Caki2 (cell line): ENCODE measurements at places on chromosomes 11 and 22.

- no peak for DNase-seq
Observed at GRCh38 chr11:72024069-72024754, 25.5 kb downstream of the IL18BP start.

DNA sequence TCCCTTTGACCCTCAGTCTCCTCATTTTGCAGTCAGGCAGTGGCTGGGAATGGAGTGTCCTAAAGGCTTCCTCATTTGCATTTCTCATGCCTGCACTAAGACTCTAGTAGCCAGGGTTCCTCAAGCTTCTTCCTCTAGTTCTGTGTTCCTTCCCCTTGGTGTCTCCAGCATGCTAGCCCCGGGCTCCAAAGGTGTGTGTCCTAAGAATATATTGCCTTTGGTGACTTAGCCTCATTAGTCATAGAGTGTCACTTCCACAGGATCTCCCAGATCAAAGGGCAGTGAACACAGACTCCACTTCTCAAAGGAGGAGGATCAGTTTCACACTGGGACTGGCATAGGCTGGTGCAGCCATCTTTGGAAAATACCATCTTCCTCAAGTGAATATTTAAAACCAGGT is 21.4 kb upstream of the ACER3 start:
- DNase-seq = no peak

DNA sequence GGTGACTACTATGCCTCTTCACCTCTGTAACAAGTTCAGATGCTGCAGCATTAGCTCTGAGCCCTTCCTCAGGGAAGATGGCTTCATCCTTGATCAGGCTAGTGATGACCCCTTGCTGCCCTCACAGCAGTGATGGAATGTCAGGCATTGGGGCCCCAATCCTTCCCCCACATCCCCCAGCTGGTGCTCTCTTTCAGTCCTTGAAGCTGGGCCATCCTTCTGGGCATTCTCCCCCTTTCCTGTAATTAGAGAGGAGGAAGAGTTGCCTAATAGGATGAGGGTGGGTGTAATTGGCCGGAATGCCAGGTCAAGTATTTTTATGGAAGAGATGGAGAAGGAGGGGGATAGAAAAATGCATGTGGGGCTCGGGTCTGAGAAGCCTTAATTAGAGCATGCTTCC is 62.6 kb downstream of the TRAF6 start:
- no peak for DNase-seq

GRCh38 chr11:86889001-86889341 is 66.2 kb downstream of the FZD4 start:
- no peak for DNase-seq

- DNase-seq = no peak
Observed at GRCh38 chr22:48257685-48258055, 1495.2 kb downstream of the TBC1D22A start.

DNA sequence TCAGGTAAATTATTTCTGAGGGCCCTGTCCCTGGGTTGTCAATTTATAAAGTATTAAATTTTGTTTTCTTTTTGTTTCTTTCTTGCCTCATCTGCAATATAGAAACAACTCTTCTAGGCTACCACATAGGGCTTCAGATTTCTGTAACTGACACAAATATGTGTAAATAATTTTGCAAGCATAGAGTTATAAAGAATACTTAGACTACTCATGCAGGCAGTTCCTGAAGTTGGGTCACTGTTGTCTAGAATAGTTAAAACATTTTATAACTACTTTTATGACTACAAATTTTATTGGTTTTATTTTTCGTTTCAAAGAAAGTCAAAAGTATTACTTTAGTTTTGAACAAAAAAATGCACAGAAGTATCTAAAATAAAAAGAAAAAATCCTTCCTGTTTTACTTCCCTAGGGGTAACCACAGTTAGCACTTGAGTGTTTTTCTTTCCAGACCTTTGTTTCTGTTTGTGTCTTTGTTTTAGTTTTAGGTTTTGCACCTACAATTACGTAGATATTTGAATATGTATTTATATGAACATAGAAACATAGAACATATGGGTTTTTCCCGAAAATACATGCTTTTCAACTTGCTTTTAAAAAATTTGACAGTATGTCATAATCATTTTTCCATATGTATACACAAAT is 12.4 kb upstream of the TMEM123 start:
- DNase-seq = no peak

- DNase-seq = peak; percentile 28
Observed at GRCh38 chr11:85590848-85591483, 36.2 kb downstream of the DLG2 start.

DNA sequence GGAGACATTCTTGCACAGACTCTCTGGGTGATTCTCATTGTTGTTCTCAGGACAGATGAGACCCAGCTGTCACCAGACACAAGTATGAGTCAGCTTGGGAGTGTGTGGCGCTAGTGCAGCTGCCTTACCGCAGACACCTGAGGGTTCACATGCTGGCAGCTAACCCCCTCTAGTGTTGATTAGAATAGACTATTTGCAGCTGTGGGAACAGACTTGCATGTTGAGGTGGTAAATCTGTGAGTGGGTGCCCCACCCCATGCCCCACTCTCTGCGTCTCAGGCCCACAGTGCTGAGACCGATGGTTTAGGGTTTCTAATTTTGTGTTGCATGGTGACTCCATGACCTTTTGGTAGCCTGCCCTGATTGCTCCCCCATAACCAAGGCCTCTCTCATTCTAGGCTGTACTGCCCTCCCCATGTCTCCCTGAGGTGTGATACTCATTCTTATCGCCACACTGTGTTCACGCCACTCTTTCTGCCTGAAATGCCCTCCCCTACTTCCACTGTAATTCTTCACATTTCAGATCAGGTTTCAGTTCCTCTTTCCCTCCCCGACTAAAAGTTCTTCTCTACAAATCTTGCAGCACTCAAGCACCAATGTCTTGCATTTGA is 73.7 kb upstream of the KIRREL3 start:
- DNase-seq = peak; percentile 48

DNA sequence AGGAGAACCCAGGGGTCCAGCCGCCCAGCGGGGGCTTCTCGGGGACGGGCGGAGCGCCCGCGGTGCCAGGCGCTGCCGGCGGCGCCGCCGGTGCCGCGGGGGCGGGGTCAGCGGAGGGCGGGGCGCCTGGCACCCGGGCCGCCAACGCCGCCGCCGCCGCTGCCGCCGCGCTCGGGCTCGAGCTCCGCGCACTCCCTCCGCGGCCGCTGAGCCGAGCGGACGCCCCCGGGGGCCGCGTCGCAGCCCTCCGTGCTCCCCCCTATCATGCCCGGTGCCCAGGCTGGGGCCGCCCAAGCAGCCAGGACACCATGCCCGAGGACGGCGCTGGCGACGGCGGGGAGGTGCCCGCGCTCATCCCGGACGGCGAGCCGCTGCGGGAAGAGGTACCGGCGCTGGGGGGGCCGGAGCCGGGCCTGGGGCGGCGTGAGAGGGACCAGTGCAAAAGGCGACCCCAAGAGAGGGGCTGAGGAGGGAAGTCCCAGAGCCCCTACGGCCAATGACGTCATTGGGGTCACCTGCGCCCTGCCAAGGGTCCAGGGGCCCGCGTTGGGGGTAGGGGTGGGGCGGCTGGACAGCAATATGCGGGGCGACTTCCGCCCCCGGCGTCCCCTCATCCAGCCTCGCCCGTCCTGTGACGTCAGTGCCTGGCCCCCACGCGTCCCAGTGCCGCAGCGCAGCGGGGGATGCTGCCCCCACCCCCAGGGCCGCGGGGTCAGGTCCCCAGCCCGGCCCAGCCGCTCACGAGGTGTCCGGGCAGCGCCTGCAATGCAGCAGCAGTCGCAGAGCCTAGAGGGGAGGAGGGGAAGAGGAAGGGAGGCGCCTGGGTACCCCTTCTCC is at the start of gene TMEM151A:
Gene TMEM151A (plus strand): TSS at position 189 of the 837 bp plus-strand sequence. CDS start 120 bp downstream, at position 309.
- DNase-seq = no peak

- no peak for DNase-seq
Observed at GRCh38 chr11:110112457-110112856, 19.3 kb downstream of the ZC3H12C start.

- no peak for DNase-seq
Observed at GRCh38 chr11:102451041-102451680, 1.4 kb downstream of the TMEM123 start.

DNA sequence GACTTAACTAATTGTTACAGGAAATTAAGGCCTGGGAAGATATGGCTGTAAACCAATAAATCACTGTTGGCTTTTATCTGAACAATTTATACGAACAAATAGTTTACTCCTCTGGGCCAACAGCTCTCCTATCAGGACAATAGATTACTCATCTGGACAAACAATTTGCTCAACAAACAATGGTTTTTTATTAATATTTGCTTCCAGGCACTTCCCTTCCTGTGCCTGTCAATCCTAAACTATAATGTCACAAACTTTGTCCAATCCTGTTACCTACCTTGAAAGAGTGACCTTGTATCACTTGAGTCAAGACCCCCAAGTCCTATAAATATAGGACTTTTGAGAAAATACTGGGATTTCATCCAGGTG is 87.6 kb upstream of the OR9Q1 start:
- no peak for DNase-seq

DNA sequence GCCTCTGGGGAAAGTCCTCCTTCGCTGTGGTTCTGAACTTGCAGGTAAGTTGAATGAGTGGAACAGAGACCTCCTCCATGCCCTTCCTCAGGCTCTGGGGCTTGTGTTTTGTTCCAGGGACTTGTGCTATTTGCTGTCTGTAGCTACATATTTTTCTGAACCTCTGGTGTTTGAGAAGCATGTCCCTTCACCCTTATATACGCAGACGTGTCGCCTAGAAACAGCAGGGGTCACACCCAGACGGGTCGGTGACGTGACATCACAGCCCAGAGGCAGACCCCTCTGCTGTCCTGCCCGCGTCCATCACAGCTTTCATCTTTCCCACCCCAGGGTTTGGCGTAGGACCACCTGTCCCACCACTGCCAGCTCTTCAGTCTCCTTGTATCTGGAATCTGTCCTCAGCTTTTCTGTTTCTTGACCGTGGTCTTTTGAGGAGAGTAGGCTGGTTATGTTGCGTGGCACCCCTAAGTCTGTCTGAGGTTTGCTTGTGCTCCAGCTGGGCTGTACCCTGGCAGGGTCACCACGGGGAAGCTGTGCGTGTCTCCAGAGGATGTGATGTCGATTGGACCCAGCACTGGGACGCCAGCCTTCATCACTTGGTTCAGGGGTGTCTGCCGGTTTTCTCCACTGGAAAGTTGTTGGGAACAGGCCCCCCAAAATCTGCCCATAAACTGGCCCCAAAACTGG is 13.4 kb upstream of the MUC5B start:
- DNase-seq = no peak

DNA sequence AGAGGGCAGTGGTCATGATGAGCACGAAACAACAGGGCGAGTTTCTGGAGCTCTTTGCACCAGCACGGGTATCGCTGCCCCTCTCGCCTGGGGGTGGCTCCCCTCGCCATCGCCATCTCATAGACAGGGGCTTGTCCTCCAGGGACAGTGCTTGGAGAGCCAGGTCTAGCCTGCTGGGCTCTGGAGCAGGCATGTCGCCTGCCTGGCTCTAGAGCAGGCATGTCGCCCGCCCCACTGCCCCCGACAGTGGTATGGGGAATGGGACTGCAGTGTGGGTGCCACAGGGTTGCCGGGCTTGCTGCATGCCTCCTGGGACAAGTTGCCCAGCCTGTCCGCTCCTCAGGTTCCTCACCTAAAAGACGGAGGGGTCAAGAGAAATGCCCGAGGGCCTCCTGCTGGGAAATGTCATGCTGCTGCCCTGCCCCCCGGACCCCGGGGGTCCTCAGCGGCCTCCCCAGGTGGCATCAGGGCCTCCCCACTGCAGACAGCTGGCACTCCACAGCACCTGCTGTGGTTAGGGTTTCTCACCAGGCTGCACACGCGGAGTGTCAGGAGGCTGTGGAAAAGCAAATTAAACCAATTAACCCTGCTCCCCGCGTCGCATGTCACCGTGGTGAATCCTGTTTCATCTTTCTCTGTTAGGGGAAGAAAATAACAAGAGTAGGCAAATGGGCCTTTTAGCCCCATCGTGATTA is 403.0 kb downstream of the TBC1D22A start:
- no peak for DNase-seq

DNA sequence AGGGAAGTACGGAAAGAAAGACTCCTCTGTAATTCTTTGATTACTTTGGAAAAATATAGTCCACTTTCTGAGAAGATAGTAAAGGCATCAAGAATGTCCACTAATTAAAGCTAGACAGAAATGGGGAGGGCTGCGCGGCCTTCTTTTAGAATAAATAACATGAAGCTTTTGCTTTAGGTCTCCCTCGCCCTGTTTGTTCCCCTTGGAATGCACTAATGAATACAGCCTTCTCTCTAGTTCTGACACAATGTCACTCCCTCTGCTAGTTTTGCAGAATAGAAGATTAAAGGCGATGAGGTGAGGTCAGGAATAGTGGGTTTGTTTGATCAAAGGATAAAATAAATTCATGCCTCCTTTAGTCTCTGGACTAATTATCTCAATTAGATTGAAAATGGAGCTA is 543.9 kb downstream of the OPCML start:
- no peak for DNase-seq

DNA sequence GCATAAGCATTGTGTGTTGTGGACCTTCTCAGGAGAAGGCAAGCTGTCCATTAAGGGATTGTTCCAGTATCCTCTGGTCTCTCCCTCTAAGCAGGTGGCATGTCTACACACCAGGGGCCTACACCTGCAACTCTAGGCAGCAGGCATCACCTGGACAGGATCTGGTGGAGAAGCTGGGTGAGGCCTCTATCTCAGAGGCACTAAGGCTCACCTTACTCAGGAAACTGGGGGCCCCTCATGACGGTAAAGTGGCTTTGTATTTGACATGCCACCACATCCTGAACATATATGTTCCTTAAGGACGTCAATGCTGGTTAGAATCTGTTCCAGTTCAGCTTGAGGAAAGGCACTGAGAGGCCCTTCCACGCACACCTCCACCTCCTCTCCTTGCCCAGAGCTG is 891.3 kb downstream of the OPCML start:
- DNase-seq = no peak

- DNase-seq = peak; percentile 91
Observed at GRCh38 chr22:37538590-37539357, 19.6 kb upstream of the CARD10 start.

GRCh38 chr11:113351480-113351879 is 36.1 kb upstream of the ANKK1 start:
- no peak for DNase-seq

DNA sequence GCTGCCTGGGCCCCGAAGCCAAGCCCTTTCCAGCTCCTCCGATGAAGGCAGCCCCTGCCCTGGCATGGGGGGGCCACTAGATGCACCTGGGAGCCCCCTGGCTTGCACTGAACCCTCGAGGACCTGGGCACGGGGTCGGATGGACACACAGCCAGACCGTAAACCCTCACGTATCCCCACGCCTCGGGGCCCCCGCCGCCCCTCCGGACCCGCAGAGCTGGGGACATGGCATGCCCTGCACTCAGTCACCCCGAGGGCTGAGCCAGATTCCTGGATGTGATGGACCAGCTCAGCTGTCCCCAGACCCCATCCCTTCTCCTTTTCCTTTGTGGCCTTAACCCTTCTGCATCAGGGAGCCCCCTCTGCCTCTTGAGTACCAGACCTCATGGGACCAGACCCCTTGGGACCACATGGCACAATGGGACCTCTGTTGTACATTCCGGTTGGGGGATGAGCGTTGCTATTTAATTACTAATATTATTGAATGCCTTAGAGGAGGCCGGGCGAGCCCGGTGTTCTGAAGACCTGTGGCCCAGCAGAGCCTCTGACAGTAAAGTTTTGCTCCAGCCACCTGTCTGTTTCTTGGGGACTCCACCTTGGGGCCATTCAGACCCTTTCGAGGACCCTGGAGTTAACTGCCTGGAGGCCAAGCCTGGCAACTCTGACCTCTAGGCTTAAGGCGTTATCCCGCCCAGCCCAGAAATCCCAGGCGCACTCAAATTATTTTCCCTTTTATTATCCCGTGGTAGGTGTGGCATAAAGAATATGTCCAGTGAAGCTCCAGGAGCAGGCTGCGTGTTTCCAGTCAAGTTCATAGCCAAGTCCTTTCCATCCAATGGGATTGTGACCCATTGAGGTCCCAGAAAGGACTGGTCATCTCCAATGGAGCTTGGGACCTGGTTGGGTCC is 3.0 kb downstream of the RASL10A start:
- DNase-seq = no peak

- DNase-seq = peak; percentile 75
Observed at GRCh38 chr22:40044870-40045834, 50.4 kb downstream of the FAM83F start.
